Progenitor cell of endocrine pancreas (in vitro differentiated cells): ENCODE measurements at places on chromosomes 12 and 14.

DNA sequence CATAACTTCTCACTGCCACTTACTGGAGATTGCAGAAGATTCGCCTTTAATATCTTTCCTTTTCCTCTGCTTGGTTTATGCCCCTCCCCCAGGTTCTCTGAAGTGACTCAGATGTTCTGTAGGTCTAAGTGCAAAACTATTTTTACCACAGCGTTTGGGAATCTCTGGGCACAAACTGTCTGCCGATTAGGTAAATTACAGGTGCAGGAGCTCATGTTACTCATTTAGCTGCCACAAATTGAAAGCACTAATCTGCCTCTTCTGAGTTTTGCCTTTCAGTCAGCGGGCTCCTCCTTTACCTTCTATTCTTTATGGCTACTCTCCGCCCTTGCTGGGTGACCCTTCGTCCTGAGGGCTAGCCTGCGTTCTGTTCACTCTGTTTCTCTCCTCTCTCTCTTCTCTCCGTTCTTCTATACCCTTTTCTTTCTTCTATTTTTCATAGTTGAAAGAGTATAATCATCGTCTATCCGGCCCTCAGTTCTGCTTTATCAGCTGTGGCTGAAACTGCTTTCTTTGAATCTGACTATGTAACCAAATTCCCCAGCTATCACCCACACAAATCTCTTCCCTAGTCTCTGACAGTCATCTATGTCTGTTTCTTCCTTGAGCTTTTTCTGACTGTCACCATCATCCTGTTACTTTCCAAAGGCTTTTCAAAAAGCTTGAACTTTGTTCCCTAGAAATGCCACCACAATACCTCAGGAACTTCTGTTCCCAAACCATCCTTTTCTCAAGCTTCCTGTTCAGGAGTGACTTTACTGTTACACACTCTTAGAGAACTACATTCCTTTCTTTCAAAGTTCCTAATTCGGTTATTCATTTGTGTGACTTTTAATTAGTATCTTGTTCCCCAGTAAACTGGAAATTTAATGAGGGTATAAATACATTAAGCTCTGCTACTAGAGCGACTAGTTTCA, 4.3 kb upstream of the MYF6 start:
- no peak for DNase-seq

DNA sequence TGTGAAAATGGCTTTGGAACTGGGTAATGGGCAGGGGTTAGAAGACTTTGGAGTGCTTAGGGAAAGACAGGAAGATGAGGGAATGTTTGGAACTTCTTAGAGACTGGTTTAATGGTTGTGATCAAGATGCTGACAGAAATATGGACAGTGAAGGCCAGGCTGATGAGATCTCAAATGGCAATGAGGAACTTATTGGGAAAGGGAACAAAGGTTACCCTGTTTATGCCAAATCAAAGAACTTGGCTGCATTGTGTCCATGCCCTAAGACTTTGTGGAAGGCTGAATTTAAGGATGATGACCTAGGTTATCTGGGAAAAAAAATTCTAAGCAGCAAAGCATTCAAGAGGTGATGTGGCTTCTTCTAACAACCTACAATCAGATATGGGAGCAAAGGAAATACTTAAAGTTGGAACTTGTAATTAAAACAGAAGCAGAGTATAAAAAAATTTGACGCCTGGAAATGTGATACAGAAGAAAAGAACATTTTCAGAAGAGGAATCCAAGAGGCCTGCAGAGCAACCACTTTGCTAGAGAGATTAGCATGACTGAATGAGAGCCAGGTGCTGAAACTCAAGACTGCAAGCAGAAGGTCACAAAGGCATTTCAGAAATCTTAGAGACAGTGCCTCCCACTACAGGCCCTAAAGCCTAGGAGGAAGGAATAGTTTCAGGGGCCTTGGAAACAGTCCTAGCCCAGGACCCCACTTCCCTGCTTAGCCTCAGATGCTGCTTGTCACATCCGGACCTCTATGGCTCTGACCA, 65.6 kb upstream of the FLRT2 start:
- DNase-seq = no peak

DNA sequence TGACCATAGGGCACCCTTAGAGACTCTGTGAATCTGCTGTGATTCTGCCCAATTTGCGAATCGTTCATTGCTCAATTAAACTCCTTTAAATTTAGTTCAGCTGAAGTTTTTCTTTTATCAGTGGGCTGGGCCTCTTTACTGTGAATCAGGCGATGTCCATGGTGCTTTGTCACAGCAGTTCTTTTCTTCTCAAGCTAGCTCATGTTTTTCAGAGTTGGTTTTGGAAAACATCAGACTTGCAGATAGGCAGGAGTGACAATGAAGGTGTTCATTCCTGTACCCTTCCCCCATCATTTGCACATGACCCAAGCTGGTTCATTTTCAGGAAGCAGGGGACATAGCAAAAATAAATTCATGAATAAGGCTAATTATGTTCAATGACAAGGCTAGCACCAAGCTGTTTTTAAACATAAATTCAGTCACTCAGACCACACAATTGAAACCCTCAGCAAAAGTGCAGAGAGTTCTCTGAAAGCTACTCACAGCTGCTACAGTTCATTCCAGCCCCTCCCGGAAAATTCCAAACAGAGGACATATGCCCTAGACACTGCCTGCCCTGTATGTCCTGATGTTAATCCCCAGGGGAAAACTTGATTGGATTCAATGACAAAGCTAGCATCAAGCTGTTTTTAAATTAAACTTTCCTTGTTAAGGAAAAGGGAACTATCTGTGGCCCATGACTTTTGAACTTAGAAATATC, 383.3 kb downstream of the C12orf75 start:
- DNase-seq = no peak

GRCh38 chr14:36069535-36069900, 107.0 kb downstream of the PTCSC3 start:
- DNase-seq = no peak

- DNase-seq = no peak
Observed at GRCh38 chr12:58537278-58537677, 383.0 kb downstream of the LRIG3 start.

DNA sequence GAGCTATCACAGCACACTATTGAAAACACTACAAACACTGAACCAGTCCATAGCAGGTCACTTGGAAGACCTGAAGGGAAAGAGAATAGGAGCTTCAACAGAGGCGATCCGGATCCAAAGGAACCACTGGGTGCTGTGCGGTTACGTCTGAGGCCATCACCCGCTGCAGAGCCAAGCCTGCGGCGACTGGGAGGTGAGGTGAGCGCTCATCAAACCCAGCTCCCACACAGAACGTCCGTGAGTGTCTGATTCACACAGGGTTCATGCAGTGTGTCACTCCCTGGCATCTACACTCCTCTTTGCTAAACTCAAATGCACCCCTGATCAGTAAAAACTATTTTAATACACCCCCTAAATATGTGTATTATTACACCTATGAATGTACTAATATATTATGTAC, 64.1 kb downstream of the TMEM132D start:
- no peak for DNase-seq

- no peak for DNase-seq
Observed at GRCh38 chr14:103943673-103944072, 1.3 kb upstream of the RD3L start.

- DNase-seq = no peak
Observed at GRCh38 chr14:29521526-29522137, 406.0 kb downstream of the PRKD1 start.

GRCh38 chr12:10386857-10387256, 3.0 kb downstream of the KLRK1 start:
- DNase-seq = no peak

GRCh38 chr12:93974252-93974651, 174.1 kb upstream of the PLXNC1 start:
- no peak for DNase-seq

DNA sequence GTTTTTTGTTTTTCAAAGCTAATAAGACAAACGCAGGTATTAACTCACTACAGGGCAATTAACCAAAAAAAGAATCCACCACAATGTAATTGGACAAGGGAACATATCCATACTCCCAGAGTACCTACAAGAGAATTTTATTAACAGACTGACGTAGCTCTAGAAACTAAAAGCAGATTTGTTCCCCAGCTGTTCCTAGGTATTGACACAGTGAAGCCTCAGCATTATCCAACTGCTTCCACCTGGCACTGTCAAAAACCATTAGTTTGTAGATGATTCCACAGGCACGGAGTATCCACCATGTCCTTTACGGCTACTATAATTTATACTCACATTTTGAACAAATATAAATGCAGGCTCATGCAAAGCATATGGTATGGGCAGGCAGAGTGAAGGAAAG, 22.3 kb downstream of the PPM1H start:
- no peak for DNase-seq

- no peak for DNase-seq
Observed at GRCh38 chr14:105924951-105925591, 398.7 kb downstream of the TMEM121 start.

- DNase-seq = no peak
Observed at GRCh38 chr12:88472775-88473174, 107.5 kb downstream of the KITLG start.

DNA sequence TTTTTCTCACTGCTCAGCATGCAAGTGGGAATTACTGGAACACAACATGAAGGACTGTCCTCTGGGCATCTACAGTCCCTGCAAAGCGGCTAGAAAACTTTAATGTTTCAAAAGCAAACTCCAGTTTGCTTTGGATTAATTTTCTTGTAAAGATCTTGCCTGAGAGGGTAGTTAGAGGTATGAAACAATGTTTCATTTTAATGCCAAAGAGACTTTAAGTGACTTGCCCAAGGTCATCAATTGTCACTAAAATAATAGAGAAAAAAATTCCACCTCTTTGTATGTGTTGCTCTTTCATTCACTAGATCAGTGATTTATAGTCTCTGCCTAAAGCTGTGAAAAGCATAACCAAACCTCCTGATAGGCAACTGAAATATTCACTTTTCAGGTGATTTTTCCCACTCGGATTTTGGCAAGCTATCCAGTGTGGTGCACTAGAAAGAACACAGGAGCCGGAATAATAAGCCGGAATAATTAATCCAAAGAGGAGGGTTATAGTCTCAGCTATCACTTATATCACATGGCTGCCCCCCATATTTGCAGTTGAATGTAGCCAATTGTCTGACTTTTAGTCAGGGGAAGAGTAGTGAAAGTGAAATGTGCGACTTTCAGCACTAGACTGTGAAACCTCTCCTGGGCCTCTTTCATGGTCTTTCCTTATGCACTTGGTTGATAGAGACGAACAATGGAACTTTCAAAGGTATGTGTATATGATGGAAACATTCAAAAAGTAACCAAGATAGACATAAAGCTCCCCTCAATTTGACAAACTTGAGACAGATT, 107.7 kb downstream of the SLC6A15 start:
- DNase-seq = no peak

DNA sequence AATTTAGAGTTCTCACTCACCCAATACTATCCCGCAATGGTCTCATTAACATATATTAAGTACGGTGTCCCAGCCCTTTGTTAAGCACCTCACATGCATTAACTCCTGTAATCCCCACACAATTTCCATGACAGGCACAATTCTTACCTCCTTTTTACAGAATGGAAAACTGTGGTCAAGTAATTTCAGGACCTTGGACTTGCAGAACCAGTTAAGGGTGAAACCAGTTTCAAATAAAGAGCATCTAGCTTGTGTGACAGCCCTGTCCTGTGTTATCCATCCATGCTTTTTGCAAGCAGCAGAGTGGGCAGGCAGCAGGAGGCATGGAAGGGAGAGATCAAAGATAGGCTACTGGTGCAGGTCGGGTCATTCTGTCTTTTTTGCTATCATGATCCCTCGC, 470.8 kb downstream of the NELL2 start:
- no peak for DNase-seq

- no peak for DNase-seq
Observed at GRCh38 chr14:31271648-31272047, 64.1 kb upstream of the HECTD1 start.

- DNase-seq = no peak
Observed at GRCh38 chr12:98559666-98560065, 33.8 kb upstream of the SLC25A3 start.

DNA sequence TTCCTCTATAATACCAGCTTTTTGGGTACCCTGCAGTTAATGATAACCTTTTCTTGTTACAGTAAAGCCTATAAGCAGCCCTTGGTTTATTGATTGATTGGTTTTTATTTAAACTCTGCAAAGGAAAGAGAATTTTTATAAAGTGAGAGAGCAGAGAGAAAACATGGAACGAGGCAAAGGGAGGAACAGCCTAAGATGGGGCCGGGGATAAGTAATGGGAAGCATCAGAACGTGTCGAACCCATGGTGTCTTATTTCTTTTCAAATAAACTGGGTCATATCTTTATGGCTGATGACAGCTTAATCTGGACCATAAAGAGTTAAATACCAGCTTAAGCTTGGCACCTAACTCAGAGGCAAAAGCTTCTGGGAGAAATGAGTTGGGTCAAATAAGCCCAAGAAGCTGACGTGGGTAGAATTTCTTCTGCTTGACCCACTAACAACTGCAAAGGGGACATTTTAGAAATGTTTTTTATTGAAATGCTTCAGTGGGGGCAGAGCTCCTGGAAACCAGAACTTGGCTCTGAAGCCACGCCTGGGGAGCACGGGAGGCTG, 12.0 kb upstream of the C14orf93 start:
- no peak for DNase-seq

DNA sequence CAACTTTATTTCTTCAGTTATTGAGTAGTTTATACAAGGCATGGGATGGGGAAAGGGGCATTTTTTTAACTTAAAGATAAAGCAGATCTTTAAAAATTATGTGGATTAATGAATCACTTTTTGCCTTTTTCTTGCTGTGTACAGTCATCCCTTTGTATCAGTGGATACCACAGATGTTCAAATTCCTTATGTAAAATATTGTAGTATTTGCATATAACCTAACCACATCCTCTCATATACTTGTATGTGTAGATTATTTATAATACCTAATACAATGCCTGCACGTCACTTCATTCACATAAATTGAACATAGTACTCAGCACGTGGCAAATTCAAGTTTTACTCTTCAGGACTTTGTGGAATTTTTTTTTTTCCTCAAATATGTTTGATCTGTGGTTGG, 66.5 kb upstream of the MON2 start:
- DNase-seq = no peak

- no peak for DNase-seq
Observed at GRCh38 chr14:89618330-89618708, 201.3 kb upstream of the FOXN3 start.

GRCh38 chr12:124311292-124312109, 16.6 kb downstream of the RFLNA start:
- DNase-seq = no peak

DNA sequence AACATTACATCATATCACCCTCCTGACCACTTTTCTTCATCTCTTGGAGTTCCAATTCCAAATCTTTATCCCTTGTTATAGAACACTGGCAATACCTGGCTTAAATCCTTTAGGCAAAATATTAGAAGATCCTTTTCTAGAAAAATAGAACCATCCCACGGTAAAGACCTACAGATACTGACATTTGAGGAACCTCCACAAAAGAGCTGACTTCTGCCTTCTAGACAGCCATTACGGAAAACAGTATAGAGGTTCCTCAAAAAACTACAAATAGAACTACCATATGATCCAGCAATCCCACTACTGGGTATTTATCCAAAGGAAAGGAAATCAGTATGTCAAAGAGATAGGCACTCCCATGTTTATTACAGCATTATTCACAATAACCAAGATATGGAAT, 241.7 kb upstream of the AMIGO2 start:
- DNase-seq = no peak

DNA sequence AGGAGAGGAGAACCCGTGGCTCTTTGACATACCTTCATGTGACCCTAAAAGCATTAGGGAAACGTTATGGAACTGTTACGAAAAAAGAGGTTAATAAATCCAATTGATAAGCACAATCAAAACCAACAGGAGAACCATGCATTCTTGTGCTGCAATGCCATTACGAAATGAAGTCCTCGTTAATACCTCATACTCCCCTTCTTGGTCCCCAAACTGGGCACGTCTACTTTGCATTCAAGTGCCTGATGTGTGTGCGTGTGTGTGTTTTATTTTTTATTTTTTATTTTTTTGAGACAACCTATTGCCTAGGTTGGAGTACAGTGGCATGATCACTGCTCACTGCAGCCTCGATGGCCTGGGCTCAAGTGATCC, 150.0 kb downstream of the ETV6 start:
- no peak for DNase-seq
